HS-5 (cell line): ENCODE measurements at places on chromosomes 11 and 22.
A peak's percentile ranks its signal among the peaks of the same experiment; 100 is the strongest.

- no peak for DNase-seq
Measured at GRCh38 chr22:41658869-41659268, 29.8 kb downstream of the SNU13 start.

DNA sequence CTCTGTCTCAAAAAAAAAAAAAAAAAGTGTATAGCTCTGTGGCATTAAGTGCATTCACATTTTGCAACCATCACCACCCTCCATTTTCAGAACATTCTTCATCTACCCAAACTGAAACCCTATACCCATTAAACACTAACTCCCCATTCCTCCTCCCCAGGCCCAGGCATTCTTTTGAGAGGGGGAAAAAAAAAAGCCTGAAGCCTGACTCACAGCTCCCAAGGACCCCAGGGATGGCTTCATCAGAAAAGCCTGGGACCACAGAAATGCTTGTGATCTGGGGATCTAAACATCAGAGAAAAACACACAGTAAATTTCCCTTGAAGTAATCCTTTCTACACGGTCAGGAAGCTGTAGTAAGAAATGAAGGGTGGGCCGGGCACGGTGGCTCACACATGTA, 10.7 kb upstream of the GTSE1 start:
- DNase-seq: no peak

DNA sequence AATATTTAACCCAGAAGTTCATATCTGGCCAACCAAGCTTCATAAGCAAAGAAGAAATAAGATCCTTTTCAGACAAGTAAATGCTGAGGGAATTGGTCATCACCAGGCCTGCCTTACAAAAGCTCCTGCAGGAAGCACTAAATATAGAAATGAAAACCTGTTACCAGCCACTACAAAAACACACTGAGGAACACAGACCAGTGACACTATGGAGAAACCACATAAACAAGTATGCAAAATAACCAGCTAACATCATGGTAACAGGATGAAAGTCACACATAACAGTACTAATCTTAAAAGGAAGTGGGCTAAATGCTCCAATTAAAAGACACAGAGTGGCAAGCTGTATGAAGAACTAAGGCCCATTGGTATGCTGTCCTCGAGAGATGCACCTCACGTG, 311.4 kb downstream of the DYNC2H1 start:
- no peak for DNase-seq

DNA sequence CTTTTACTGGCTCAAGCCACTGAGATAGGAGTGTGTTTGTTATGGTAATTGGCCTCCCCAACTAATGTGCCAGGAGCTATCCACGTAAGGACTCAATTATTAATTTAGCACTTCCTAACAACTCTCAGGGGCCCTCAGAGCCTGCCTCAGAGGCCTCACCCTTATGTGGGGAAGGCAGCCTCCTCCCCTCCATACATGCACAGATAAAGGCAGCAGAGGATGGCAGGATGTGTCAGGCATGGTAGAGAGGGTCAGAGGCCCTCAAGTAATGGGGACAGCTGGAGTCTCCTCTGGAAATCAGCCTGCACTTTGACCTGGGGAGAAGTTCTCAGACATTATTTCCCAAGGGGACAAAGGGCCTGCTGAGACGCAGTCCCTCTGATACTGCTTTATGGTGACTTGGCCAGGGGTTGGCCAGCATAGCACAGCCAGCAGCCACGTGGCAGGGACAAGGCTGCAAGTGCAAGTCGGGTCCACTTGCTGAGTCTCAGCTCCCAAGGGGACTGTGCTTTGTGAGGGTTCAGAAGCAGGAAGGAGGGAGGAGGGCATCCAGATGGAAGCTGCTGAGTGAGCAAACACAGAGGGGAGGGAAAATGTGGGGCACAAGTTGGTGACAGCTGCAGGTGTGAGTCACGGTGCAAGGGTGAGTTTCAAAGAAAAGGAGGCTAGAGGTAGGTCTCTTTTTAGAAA, 17.0 kb downstream of the MOGAT2 start:
- no peak for DNase-seq

GRCh38 chr11:36153551-36153950, 135.7 kb downstream of the COMMD9 start:
- no peak for DNase-seq

DNA sequence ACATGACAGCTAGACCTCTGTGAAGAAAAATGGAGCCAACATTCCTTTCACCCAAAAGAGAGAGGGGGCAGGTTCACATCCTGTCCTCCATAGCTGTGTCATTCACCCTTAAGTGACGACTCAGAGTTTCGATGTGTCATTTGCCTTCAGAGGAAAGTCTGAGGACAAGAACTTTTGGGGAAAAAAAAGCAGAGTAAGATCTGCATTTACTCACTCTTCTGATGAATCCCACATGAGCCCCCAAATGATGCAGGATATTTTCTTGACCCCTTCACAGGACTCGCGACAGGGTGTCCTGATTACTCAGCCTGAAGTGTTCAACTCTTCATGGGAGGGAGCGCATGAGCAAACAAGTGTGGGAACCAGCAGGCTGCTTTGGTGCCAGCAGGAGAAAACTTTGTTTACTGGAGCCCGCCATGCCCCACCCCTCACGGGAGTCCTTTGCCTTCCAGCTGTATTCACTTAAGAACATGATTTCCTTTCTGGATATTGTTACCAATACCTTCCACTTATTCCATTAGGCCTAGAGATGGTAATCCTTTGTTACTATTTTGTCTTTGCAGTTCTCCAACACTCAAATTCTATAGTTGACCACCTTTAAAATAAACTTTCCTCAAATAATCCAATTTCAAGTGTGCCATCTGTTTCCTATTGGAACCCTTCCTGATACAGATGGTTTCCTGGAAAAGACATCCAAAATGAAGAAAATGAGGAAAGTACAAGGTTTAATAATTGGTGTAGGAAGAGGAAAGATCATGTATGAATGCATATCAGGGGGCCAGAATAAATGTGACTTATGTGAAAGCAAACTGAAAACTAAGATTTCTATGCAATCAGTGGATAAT, 729.8 kb downstream of the FAM181B start:
- peak; percentile 72 for DNase-seq

GRCh38 chr11:20131788-20132666, 28.2 kb downstream of the DBX1 start:
- no peak for DNase-seq

DNA sequence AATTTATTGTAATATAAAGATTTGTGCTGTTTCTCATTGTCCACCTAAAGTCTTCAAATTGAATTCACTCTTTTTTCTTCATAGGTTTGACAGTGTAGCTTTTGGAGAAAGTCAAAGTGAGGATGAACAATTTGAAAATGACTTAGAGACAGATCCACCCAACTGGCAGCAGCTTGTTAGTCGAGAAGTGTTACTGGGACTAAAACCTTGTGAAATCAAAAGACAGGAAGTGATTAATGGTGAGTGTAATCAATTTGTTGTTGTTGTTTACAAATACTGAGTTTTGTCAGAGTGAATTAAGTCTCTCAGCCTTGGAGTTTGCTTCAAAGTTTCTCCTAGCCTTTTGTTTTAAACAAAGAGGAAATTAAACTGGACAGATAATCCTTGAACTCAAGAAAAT, 53.6 kb upstream of the GRIK4 start:
- no peak for DNase-seq

DNA sequence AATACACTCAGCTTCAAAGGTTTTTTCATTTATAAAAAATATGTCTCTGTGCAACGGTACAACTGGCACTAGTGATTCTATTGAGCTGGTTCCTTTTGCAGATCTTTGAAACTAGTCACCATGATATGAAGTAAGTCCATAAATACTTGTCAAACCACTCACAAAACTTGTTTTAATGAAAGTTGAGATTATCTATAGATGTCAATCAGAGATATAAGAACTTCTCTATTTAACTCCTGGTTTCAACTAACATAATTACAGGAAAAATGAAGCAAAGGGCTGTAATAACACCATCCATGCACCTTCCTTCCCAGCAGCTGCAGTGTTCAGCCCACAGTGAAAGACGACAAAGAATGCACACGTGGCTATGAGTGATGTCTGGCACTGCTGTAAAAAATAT, 44.7 kb downstream of the TMEM123 start:
- no peak for DNase-seq

- peak; percentile 59 for DNase-seq
Measured at GRCh38 chr11:70517988-70518907, 119.9 kb downstream of the CTTN start.

GRCh38 chr11:115361025-115361424, 143.2 kb downstream of the CADM1 start:
- no peak for DNase-seq

DNA sequence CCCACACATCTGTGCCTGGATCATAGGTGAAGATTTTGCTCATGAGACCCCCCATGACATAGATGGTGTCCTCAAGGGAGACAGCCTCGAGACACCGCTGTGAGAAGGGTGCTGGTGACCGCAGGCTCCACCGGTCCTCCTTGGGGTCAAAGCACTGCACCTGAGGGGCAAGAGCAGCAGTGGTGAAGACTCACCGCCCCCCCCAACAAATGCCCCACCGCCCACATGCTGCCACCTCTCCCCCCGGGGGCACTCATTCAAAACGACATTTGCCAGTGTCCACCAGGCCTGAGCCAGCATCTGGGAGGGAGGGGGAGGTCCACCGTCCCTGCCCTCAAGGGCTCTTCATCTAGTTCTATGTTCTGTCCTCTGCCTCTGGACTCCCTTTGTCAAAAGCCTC, 9.3 kb downstream of the KLHL35 start:
- DNase-seq: no peak

GRCh38 chr11:77147668-77148321, 19.7 kb downstream of the MYO7A start:
- no peak for DNase-seq

GRCh38 chr11:115996808-115997188, 492.6 kb upstream of the CADM1 start:
- no peak for DNase-seq

DNA sequence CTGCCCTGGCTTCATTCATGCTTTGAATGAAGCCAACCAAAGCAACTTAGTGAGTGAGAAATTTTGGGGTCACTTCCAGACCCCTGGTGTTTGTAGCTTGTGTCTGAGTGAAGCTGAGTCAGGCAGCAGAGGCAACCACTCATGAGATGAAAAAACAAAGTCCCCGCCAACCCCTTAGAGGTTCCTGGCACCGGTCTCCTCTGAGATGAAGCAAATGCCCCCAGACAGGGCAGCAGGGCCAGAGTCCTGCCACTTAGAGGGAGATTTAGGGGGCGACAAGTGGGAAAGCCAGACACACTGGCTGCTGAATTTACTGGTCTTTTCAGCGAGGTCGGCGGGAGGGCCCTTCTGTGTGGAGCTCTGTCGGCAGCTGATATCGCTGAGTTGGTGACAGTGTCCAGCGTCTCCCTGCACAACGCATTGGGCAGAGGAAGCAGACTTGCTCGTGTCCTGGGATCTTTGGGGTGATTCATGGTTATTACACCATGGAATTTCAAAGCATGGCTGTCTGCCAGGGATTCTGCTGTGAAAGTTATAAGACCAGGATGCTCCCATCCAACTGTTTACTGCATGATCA, 482.6 kb downstream of the MIAT start:
- DNase-seq: peak; percentile 82

DNA sequence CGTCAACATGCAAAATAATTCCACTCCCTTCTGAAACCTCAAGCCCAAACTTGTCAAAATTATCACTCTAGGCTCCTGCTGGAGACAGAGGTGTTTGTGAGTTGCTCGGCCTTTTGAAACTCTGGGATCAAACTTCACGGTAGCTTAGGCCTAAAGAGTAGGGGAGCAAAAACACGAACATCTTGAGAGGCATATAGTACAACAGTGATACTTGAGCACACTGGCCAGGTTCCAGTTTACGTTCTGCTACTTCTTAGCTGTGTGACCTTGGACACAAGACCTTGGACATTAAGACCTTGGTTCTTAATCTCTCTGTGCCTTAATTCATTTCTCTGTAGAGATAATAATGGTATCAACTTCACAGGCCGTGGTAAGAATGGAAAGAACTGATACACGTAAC, 123.5 kb upstream of the LMO1 start:
- no peak for DNase-seq

DNA sequence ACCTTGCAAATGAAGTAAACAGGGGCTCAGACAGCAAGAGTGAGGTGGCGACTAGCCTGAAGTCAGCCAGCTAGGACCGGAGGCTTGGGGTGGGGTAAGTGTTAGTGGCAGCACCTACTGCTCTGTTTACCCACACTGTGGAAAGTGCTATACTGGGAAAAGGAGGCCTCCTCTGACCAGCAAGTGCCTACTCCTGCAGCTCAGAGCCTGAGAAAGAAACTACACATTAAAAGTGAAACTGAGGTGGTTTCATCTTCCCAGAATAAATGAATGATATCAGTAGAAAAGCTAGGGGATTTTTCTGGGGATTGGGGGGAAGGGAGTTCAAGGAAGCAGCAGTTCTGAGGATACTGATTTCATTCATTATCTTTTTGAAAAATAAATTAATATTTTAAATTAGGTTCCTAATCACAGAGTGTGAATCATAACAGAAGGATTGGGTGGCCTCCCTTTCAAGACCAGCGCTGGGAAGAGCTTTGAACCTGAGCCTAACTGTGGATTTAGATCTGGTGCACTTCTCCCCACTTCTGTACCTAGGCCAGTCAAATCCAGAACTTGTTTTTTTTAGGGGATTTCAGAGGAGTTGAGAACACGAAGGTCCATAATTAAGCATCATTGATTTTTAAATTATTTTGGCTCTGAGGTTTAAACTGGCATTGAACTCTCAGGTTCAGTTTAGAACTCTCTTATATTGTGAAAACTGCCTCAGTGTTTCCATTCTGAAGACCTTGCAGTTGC, 48.1 kb upstream of the GRAMD1B start:
- DNase-seq: no peak

- DNase-seq: no peak
Measured at GRCh38 chr22:34934261-34934660, 131.7 kb upstream of the ISX start.

- no peak for DNase-seq
Measured at GRCh38 chr22:29167032-29167911, 38.4 kb upstream of the EMID1 start.

GRCh38 chr22:26159886-26160285, 9.4 kb upstream of the SEZ6L start:
- no peak for DNase-seq
